ENCODE measurements at places on chromosomes 16 and 17.

- DNase-seq, result no peak
Observed at GRCh38 chr16:14186007-14186794, 115.1 kb downstream of the MRTFB start.

GRCh38 chr16:31365131-31365865, 10.3 kb downstream of the ITGAX start:
- no peak for DNase-seq

DNA sequence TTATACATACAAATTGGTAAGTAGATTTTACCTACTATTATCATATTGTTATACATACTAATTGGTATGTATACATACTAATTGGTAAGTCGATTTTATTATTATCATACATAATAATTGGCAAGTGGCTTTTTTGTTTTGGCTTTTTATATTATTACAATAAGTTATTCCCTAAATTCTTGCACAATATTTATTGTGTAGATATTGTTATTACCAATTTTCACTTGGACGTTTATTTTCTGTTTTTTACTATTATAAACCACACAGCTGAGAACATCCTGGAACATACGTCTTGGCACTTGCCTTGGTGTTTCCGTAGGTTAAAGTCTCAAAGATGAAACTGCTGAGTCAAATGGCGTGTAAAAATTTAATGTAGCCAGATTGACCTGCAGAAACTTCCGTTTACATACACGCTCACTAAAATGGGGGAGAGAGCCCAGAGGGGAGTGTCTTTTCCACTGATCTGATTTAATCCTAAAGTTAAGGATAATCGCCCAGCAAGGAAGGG, 18.9 kb downstream of the GNGT2 start:
- no peak for DNase-seq

DNA sequence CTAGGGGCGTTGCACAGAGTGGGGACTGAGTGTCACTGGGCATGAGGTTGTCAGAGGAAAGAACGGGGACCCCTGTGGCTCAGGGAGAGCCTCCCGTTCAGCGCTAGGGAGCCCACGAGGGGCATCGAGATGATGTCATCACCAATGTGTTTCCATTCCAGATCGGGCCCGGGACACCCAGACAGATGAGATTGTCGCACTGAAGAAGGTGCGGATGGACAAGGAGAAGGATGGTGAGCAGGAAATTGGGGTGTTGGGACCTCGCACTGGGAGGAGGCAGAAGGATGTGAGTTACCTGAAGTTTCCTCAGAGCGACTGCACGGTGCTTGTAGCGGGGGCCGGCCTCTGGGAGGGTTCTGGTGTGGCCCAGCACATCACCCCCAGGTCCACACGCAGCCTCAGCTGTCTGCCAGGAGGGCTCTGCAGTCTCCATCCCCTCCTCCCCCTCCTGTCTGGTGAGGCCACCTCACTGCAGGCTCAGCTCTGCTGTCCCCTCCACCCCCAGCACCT, 4.0 kb downstream of the CDK10 start:
- no peak for DNase-seq

DNA sequence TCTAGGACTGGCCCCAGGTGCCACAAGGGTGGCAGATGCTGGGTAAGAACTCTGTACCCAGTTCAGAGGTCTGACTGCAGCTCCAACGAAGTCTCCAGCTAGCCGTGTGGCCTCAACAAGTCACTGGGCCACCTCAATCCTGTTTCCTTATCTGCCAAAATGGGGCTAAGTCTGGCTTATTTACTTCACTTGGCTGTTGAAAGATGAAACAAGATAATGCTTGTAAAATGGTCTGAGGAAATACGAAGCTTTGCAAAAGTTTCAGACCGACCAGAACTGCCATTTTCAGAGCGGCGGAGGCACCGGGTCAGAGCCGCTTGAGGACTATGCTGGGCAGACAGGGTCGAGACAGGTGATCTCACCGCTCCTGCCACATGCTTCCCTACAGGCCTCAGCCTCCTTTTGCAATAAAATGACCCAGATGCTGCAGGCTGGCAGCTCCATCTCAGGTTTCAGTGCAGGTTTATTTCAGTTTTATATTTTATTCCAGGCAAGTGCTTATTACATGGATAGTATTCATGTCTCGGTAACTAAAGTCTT, 17.2 kb downstream of the MNT start:
- DNase-seq, result no peak

DNA sequence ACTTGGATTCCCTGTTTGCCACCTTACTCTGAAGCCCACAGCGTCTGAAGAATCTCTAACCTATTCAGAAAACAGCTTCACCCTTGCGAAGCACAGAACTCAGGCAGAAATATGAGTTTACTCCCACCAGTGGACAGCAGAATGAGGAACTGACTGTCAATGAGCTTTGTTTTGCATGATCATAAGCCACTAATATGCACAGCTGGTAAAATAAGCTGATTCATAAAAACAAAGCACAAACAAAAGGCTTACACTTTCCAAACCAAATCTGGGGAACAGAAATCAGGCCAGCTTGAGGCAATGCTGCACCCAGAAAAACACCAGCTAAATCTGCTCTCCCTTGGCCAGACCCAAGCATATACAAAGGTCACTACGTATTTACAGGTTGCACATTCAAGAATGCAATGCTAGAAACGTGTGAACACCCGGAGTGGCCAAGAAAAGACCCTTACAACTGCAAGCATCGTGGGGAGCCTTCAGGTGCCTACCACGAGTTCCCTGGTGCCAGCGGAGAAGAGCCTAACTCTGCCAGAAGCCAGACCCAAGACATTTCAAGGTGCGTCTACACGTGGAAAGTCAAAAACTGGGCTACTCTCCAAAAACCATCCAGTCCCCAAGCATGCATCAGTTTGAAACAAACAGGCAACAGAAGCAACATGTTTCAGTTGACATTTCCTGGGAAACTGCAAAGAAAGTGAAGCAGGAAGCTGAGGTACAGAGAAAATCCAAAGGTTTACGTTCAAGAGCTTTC, 207.1 kb downstream of the ZFHX3 start:
- no peak for DNase-seq

All from upper lobe of right lung (tissue), 1 donor.